Uterine smooth muscle cell (primary cell): ENCODE measurements at places on chromosomes 16 and 17. TPM values are rescaled to one million over a fixed set of nuclear protein-coding genes. Genes with fewer than 3 reads are reported as not detected.

WNT9B gene
- not detected in 2 replicates for total RNA-seq

HSPB9 gene
- total RNA-seq = not detected in 2 replicates

IFI35 gene
- 26.0 and 32.0 TPM in 2 replicates for total RNA-seq

C17orf107 gene
- 1.5 and 8.2 TPM in 2 replicates for total RNA-seq

CA4 gene
- total RNA-seq = not detected in 2 replicates

TSNAXIP1 gene
- 0.50 and 0.89 TPM in 2 replicates for total RNA-seq

IRX3 gene
- 0.12 and 0.22 TPM in 2 replicates for total RNA-seq

GPS2 gene
- 34.6 and 43.2 TPM in 2 replicates for total RNA-seq

FBXW10B gene
- total RNA-seq = 0.62 and 0.89 TPM in 2 replicates

SOST gene
- total RNA-seq = not detected in 2 replicates
